ENCODE measurements at places on chromosomes 13 and 19.

DNA sequence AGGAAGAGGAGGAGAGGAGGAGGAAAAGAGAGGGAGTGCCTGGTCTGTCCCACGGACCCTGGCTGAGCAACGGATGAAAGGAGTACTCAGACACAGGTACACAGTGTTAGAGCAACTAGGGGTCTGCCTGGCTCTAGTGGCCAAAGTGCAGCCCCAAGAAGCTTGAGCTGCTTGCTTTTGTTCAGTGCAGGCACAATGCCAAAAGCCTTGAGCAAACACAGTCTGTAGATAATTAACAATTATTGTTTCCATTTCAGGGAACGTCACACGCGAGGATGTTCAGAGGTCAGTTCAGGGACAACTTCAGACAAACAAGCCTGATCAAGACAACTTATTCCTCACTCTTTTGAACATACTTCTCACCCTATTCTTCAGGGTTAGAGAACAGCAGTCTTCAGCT is 32.2 kb upstream of the ZNF726 start:
- no peak for DNase-seq

- peak; percentile 55 for DNase-seq
These were observed at the start of gene ATP7B for GRCh38 chr13:52010890-52011631. TSS of gene ATP7B (minus strand) at chr13:52011450. CDS start at chr13:52011337, 113 bp downstream.

DNA sequence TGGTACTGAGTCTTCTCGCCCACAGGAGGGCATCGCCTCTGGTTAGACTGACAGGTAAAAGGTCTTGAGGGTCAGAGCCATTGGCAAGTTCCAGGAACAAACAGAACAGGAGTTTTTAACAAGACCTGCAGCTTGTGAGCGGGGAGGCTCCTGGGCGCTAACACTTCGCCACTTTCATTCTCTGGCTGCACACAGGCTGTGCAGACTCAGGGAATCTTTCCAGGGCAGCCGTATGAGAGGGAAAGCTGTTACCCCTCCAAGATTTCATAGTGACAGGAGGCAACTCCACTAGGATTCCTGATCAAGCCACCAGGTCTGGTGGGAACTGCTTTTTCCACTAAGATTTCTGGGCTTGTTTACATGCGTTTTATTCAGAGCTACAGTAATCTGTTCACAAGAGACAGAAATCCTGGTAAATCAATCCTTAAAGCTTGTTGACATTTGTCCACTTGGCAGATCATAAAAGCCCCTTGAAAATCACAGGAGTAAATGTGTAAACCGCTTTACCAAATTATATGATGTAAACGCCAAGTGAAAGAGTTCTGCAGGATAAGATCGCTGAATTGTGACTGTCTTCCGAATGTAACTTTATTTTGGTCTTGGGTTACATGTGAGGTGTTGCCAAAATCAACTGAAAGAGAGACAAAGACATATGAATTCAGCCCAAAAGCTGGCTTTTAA is 190.6 kb downstream of the MZT1 start:
- DNase-seq: no peak

- no peak for DNase-seq
These were observed 50.8 kb downstream of the USP12 start for GRCh38 chr13:27120811-27121210.

DNA sequence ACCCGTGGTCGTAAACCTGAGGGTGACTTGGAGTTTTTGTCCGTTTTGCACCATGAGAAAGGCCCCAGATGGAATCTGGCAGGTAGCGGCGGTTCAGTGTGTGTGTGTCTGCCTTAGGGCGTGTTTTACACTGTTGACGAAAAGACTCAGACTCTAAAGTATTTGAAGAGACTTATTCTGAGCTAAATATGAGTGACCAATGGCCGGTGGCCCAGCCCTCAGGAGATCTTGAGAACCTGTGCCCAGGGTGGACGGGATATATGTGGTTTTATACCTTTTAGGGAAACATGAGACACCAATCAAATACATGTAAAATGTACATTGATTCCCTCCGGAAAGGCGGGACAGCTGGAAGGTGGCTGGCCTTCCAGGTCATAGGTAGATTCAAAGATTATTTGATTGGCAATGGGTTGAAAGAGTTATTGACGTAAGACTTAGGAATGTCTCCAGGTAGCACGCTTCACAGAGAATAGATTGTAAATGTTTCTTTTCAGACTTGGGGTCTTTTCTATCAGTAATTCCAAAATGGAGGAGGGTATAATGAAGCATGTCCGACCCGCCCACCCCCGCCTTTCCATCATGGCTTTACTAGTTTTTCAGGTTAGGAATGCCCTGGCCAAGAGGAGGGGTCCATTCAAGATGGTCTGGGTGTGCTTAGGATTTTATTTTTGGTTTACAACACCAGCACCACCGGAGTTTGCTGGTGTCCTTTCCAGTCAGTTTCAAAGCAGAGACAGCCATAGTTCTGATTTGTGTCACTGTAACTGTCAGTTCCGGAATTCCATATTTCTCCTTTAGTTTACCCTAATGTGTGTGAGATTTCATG is 1.0 kb upstream of the ZNF529 start:
- peak; percentile 57 for DNase-seq

- no peak for DNase-seq
These were observed 421.0 kb upstream of the TSHZ3 start for GRCh38 chr19:31770223-31770622.

DNA sequence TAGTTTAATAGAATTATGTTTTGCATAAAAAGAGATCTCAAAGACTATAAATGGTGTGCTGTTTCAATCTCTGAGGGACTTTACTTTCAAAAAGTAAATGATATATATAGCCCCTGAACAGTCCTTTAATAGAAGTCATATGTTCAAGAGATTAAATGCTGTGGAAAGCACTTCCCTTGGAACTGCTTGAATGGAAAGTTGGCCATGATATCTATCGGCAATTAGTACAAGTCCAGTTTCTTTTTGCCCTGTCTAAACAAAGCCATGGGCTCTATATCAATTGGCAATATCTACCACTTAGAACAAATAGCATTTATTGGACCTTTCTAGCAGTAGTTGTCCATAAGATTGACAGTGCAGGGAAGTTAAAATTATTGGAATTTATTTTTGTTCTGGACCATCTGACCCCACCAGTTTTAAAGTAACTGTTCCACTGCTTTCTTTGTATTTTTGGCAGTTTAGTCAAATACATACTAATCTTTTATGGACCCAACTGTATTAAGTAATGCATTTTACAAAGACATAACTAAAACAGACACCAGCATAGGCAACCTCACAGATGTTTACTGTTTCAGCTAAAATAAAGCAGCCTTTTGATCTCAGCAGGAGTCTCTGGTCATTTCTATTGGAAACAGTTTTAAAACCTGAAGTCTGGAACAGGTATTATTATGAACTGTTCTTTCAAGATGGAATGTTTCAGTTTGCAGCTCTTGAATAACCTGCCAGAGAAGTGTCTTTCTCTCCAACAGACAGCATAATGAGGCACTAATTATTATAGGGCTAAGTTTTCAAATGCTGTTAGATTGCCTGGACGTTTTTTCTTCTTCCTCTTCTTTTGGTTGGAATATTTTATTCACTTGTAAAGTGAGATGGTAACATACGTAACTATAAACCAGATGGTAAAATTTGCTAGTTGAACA is 282.6 kb downstream of the DCLK1 start:
- DNase-seq: peak; percentile 61

GRCh38 chr19:6527893-6528543 is 2.8 kb upstream of the TNFSF9 start:
- no peak for DNase-seq

DNA sequence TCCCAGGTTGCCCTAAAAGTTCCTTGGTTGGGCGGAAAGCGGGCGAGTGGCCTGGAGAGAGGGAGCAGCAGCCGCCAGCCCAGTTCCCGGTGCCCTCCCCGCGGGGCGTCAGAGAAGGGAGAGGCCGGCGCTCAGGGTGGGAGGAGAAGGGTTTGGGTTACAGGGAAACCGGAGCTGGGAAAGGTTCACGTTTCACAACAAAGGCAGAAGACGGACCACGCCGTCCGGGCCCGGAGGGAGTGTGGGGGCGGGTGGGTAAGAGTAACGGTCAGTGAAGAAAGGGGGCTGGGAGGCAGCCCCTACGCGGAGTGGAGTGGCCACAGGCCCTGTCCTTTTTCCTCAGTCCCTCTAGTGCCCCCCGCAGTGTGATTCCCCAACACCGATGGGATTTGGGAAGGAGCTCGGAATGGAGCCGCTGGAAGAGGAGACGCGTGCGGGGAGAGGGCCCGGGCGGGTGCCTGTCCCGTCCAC is 1.6 kb downstream of the SIX5 start:
- DNase-seq: peak; percentile 98

DNA sequence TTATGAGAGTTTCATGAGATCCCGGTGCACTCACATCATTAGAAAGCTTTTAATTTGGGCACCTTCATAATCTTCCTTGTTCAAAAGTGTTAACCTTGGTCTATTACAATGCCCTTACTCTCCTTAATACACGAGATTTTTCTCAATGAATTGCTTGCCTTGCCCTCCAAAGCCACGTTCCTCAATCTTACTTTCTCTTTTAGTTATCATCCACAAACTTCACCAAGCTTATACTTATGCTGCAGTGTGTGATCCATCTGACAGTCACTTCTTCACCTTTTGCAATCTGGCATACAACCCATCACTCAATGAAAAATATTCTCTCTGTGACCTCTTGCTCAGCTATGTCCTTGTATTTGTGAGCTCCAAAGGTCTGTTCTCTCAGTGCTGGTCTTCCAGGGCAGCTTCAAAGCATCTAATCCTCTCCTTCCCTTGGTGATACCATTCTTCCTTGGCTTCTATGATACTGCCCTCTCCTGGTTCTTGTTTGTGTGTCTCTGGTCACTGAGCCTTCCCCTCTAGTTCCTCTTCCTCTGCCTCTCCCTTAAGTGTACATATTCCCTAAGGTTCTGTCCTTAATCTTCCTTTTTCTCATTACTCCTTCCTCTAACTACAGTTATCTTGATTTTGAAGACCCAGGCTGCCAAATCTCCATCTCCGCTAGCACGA is 202.2 kb upstream of the STARD13 start:
- DNase-seq: peak; percentile 38

DNA sequence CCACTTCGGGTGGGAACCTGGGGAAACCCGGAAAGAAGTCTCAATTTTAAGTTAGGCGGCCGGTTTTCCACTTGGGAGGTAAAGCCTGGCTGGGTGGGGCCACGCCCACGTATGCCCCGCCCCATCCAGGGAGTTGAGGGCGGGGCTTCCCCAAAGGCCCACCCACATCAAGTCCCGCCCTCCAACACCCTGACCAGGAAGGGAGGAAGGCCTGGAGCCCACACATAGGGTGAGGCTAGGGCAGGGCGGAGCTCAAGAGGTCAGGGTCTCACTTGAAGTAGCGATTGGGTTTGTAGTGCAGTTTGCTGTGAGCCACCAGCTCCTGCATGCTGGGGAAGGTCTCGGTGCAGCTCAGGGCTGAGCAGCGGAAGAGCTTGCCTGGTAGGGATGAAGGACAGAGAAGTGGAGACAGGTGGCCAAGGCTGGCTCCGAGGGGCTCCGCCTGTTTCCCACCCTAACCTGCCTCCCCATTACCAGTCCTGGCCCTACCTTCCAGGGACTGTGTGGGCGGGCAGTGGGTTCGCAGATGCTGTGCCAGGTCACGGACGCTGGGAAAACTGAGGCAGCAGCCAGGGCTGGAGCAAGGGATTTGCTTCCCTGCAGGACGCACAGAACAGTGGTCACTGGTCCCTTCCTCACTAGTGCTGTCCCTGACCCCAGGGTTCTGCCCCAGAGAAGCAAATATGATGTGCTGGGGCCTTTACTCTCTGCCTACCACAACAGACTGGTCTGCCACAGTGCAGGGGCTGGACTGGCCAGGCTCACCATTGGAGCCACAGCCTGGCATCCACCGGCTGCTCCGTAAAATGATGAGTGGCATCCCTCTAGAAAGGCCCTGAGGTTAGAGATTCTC is 1.6 kb downstream of the ZNF414 start:
- DNase-seq: peak; percentile 51

DNA sequence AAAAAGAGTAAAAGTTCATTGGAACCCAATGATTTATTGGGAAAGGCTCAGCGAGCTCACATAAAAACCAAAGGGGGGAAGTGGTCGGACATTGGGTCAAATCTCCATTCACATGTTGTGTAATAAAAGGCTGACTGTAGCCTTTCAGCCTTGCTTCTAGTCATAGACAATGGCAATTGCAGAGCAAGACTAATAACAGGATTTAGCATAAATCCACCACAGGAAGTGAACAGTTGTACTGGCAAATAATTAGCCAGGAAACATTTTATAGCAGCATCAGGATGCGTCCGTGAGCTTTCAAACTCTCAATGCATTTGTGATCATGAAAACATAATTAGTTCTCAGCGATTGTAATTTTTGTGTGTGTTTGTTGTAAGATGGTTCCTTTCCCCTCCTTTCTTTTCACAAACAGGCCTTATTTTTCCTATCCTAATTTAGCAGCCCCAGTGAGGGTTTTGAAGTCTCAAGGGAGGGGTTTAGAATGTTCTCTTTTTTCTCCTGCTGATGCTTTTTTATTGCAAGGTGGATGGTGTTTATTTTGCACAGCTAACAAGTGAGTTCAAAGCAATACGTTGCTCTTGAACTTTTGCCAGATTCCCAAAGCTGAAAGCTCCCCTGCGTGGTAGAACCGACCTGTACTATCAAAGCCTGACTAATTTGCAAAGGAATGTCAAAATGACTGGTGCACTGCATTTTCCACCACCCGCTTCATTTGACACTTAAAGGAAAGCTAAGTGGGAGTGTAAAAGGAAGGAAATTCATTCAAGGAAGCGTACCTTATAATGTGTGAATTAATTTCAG is 105.6 kb downstream of the SPRY2 start:
- no peak for DNase-seq

DNA sequence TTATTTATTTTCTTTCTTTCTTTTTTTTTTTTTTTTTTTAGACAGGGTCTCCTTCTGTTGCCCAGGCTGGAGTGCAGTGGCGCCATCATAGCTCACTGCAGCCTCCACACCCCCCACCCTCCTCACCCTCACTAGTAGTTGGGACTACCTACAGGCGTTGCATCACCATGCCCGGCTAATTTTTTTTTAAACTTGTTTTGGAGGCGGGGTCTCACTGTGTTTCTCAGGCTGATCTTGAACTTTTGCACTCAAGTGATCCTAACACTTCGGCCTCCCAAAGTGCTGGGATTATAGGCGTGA is 33.6 kb downstream of the GJA3 start:
- DNase-seq: no peak

DNA sequence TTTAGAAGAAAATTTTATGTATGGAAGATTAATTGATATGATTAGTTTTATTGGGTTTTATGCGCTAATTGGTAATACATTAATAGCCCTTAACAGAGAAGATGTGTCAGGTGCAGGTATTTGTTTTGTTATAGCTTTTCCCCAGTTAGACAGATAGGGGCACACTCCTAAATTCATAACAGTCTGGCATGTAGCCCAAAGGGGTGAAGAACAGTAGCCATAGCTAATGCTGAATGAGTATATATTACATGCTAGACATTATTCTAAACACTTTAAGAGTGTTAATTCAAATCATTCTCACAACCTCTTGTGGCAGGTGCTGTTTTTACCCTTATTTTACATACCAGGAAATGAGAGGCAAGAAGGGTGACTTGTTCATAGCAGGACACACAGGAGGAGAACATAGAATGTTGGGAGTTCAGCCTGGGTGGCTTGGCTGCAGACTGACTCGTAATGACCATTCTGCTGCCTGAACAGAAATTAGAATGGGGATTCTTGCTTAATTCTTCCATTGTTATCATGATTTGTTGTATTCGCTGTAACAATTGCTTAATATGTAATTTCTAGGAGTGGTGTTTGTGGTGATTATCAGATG is 20.1 kb downstream of the PCCA start:
- no peak for DNase-seq

Measured in adipocyte (in vitro differentiated cells).